ENCODE measurements at places on chromosomes 2 and 18.

- no peak for DNase-seq
Observed at GRCh38 chr2:95262896-95263542, 11.2 kb upstream of the PROM2 start.

DNA sequence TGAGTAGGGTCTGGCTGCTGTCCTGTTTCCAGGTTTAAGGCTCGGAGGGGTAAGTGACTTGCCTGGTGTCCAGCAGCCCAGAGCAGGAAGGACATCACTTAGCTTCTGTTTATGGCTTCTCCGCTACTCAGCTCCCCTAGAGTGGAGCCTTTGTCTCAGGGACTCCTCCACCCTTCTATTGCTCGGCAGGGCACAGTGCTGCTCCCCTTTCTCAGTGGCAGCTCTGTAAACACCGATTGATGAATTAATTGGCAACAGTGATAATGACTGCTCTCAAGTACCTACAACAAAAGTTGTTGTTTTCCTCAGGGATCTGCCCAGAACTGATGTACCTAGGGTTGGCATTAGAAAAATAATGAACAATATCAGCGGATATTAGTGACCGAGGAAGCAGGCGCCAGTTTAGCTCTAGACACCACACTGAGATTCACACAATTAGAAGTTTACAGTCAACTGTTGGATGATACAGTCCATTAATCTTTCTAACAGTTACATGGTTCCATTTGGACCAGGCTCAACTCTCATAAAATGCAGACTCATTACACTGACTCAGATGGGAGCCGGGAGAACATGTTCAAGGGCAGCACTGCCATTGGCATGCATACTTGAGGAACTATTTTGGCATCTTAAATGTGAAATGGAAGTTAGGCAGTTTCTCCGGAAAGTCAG, 265.7 kb downstream of the MTX2 start:
- no peak for DNase-seq

GRCh38 chr18:46452820-46453219, 204.2 kb downstream of the LOXHD1 start:
- DNase-seq, result no peak

GRCh38 chr2:195590861-195591205, 66.2 kb upstream of the SLC39A10 start:
- no peak for DNase-seq

- no peak for DNase-seq
Observed at GRCh38 chr2:50866626-50867025, 165.3 kb downstream of the NRXN1 start.

- no peak for DNase-seq
Observed at GRCh38 chr18:55139836-55140235, 180.6 kb upstream of the CCDC68 start.

DNA sequence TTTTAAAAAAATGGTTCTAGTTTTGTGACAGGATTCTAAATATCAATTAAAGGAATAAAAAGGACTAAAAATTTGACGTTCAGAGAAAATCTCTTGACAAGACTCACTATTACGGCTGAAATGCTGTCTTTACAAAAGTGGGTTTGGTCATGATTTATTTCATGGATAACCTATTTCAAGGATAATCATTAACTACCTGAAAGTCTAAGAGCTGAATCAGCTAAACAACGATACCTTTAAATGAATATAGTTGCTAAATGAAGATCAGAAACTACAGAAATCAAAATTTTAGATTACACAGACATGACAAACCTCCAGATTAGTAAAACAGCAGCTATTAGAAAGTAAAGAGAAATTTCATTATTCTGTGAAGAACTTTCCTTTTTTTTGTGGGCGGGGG, 35.7 kb downstream of the RTTN start:
- no peak for DNase-seq

- no peak for DNase-seq
Observed at GRCh38 chr18:78582898-78583738, 396.5 kb upstream of the SALL3 start.

- DNase-seq, result no peak
Observed at GRCh38 chr2:85537600-85538506, 1.1 kb upstream of the MAT2A start.

DNA sequence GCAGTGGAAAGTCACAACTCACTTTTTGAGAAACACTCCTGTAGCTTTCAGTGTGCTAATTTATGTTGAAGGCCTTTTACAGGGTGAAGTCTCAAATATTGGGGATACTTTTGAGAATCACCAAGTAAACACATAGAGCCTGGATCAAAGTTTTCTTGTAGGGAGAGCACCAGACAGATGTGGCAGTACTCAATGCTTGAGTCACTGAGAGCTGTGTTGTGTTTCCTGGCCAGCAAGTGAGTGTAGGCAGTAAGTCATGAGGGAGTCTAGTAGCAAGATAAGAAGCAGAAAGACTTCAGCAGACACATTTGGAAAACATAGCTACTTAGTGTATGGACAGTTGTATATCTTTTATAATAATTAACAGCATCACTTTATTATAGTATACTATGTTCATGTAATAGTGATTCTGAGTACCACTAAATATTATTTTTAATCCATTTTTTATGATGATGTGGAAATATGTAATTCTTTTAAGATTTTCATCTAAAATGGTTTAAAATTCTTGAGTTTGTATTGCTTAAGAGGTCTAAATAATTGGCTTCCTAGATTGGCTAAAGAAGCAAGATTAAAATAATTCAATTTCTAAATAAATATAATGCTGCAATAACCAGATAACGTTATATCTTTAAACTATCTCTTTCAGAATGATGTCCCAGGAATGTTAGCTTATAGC, 12.8 kb downstream of the PSMD1 start:
- no peak for DNase-seq

DNA sequence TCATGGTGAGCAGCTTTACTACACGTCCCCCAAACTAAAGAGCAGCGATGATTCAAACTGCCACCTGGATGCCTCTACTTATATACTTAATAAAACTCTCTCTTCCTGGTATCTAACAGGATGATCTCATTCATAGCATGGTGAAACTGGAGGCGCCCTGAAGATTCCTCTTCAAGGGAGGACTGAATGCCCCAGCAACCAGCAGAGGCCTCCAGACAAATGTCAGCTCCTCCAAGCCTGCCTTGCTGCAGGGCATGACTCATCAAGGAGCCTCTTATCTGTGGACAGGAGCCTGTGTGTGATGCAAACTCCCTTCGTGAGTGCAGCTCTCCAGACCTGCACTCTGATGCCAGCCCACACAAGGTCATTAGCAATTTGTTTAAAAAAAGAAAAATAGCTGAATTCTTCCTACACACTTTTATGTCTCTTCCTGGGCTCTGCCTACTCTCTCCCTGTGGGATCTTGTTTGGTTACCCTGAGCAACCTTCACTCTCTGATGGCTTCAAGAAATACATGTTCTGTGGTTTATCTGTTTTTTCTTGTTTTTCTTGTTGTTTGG, 30.2 kb downstream of the LONRF2 start:
- DNase-seq, result peak; percentile 20

DNA sequence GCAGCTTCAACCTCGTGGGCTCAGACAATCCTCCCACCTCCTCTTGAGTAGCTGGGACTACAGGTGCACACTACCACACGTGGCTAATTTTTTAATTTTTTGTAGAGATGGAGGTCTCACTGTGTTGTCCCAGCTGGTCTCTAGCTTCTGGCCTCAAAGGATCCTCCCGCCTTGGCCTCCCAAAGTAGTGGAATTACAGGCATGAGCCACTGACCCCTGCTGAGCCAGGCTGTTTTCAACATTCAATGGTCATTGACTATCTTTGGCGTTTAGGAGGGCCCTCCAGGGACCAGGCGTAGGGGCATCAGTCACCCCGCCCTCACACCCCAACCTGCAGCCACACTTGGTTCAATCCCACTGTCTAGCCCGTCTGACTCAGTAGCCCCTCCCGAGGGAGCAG, 5.2 kb downstream of the MZT2B start:
- DNase-seq, result no peak

DNA sequence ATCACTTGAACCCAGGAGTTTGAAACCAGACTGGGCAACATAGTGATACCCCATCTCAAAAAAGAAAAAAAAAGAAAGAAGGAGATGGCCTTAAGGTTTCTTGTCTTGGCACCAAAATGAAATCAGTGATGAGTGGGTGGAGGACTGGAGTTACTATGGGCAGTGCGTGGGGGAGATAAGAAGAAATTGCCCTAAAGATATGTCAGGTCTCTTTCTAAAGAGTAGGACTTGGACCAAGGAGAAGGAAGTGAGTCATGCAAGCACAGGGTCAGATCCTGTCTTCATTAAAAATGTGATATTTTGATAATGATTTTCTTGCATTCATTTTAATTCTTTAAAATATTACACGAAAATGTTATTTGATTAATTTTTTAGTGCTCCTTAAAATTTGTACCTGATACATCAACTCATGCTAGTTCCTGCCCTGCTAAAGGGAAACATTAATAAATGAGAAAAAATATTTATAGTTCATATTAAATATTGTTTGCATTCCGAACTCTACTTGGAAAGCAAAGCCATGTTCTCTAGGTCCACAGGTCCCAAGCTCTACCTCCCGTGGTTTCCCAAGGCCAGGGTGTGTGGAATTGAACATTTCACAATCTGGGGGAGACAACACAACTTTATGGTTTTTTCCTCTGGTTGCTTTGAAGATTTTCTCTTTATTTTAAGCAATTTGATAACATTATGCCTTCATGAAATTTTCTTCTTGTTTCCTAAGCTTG, 62.6 kb upstream of the CTLA4 start:
- no peak for DNase-seq

Measured in stimulated activated CD8-positive, alpha-beta memory T cell treated with anti-CD3 and anti-CD28 coated beads, Interleukin-2, amount 100 ng/mL, for 48 hours (primary cell).